ENCODE measurements at places on chromosomes 3 and 15. TPM values are rescaled to one million over a fixed set of nuclear protein-coding genes. Genes with fewer than 3 reads are reported as not detected.

- no peaks in the 10 kb centered on the region for H3K4me1 ChIP-seq
- H3K36me3 ChIP-seq: no peaks in the 10 kb centered on the region
- no peaks in the 10 kb centered on the region for H3K27me3 ChIP-seq
- no peak for DNase-seq
Observed at GRCh38 chr3:115081444-115081843, 65.6 kb downstream of the ZBTB20 start.

DNA sequence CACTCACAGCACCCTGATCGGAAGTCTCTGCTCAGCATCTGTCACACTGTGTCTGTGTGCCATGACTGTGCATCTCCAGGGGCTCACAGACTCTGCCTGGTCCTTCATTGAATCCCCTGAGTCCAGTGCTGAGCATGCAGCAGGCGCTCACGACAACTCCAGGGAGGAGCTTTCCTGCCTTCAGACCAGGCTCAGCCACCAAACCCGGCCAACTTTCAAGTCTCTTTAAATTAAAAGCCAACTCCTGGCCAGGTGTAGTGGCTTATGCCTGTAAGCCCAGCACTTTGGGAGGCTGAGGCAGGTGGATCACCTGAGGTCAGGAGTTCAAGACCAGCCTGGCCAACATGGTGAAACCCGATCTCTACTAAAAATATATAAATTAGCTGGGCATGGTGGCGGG lies 24.2 kb downstream of the GRAMD2A start:
- H3K27me3 ChIP-seq: no peaks in the 10 kb centered on the region
- H3K4me3 ChIP-seq: no peak overlapping the region
- no peaks in the 10 kb centered on the region for H3K36me3 ChIP-seq
- no peak for DNase-seq

Gene ITPKA
- 16.8 TPM for total RNA-seq

- H3K27me3 ChIP-seq: no peaks in the 10 kb centered on the region
- H3K27ac ChIP-seq: no peak overlapping the region
- H3K4me1 ChIP-seq: no peaks in the 10 kb centered on the region
Observed at GRCh38 chr3:117035745-117036144, 326.2 kb downstream of the TUSC7 start.

DNA sequence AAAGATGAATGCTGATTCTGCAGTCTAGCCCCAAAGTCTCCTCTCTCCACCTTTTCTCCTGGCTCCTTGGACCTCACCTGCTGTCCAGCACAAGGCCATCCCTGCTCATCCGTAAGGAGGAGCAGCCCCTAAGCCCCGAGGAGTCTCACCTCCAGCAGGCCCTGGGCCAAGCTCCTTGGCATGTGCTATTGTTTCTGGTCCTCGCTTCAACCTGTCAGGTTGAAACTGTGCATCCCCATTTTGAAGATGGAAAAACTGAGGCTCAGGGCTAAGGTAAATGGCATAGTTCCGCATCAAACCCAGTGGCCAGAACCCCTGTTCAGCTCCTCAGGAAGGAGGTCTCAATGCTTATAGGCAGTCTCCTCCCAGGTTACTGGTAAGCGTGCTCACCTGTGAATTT lies 26.1 kb downstream of the CHDH start:
- H3K4me1 ChIP-seq: no peaks in the 10 kb centered on the region
- no peaks in the 10 kb centered on the region for H3K27me3 ChIP-seq
- H3K27ac ChIP-seq: no peak overlapping the region
- H3K4me3 ChIP-seq: no peak overlapping the region

GRCh38 chr3:130582457-130583153 lies 65.6 kb downstream of the COL6A6 start:
- DNase-seq: no peak
- H3K36me3 ChIP-seq: no peaks in the 10 kb centered on the region
- H3K4me1 ChIP-seq: no peaks in the 10 kb centered on the region
- no peak overlapping the region for H3K4me3 ChIP-seq
- H3K27ac ChIP-seq: no peak overlapping the region

- no peak overlapping the region for H3K4me3 ChIP-seq
- H3K27ac ChIP-seq: no peak overlapping the region
- peak; percentile 78 for DNase-seq
- H3K36me3 ChIP-seq: peaks cover 28% of the 10 kb centered on the region
Observed at GRCh38 chr3:38354588-38355330, 8.2 kb downstream of the XYLB start.

Gene ZPLD1
- total RNA-seq: not detected

DNA sequence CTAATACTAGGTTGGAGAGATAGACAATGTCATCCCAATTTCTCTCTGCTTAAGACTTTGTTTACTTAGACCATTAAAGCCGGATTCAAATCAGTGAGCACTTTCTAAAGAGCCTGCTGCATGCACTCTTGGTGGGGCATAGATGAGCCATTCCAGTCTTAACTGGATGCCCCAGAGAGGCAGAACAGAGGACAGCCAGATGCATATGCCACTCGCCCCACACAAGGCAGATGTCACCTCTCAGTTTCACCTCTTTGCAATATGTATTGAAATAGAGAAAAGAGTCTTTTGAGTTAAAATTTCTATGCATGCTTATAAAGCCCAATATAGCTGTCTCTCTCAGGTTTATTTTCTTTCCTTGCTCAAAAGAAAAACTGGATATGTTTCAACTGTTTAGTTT lies 89.5 kb downstream of the LARS2 start:
- H3K4me1 ChIP-seq: peaks cover 14% of the 10 kb centered on the region
- no peak overlapping the region for H3K27ac ChIP-seq
- no peaks in the 10 kb centered on the region for H3K27me3 ChIP-seq
- H3K4me3 ChIP-seq: no peak overlapping the region
